ENCODE measurements at places on chromosomes 7 and 10. TPM values are rescaled to one million over a fixed set of nuclear protein-coding genes. Genes with fewer than 3 reads are reported as not detected.

Gene PIK3CG
- not detected for total RNA-seq

Gene ZNF853
- 0.99 TPM for total RNA-seq

Gene ASB4
- total RNA-seq = not detected

Gene STAG3
- total RNA-seq = 0.14 TPM

Gene CALML5
- 36.7 TPM for total RNA-seq

Gene SLC29A3
- total RNA-seq = 2.9 TPM

Gene FGL2
- total RNA-seq = not detected

Gene OR2A42
- not detected for total RNA-seq

Gene SEMA3C
- 149 TPM for total RNA-seq

Gene DENND11
- 8.7 TPM for total RNA-seq

Gene EFCAB10
- total RNA-seq = 0.35 TPM

Gene CDCA7L
- total RNA-seq = 24.3 TPM

Gene GIMAP6
- not detected for total RNA-seq

Gene PAPOLB
- total RNA-seq = not detected

Measured in airway epithelial cell (primary cell).